GM12878 (cell line): ENCODE measurements at places on chromosomes 6 and 20. TPM values are rescaled to one million over a fixed set of nuclear protein-coding genes. Genes with fewer than 3 reads are reported as not detected.
A peak's percentile ranks its signal among the peaks of the same experiment; 100 is the strongest.

DNA sequence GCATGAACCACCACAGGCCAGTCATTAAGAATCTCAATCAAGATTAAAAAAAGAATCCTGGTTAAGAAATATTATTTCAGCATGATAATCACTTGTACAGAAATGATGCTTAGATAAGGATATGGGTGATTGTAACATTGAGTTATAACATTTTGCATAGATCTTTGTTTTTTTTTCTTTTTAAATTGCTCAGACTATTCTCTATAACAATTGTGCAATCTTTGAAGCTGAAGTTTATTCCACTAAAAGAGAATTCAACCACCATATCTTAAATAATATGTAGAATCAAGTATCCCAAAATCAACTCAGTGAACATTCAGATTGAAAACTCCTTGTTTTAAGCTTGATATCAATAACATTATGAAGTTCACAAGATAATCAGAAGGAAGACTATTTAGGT, 663 bp upstream of the SMIM28 start:
- H3K36me3 ChIP-seq: no peaks in the 10 kb centered on the region
- H3K27me3 ChIP-seq: no peaks in the 10 kb centered on the region; the same call in 1 of the 2 replicates
- H3K4me3 ChIP-seq: no peak overlapping the region
- H3K27ac ChIP-seq: no peak overlapping the region

- peaks cover 14% of the 10 kb centered on the region for H3K4me1 ChIP-seq
- peaks cover 20% of the 10 kb centered on the region for H3K36me3 ChIP-seq
- peak; percentile 73 for DNase-seq
- no peaks in the 10 kb centered on the region for H3K27me3 ChIP-seq
- H3K27ac ChIP-seq: peak within 1 kb of the TSS; percentile 93
Observed at GRCh38 chr6:43053545-43054205, at the start of gene CUL7. Gene CUL7 (minus strand): TSS chr6:43053851. CDS start chr6:43052788, 1,063 bp downstream.

DNA sequence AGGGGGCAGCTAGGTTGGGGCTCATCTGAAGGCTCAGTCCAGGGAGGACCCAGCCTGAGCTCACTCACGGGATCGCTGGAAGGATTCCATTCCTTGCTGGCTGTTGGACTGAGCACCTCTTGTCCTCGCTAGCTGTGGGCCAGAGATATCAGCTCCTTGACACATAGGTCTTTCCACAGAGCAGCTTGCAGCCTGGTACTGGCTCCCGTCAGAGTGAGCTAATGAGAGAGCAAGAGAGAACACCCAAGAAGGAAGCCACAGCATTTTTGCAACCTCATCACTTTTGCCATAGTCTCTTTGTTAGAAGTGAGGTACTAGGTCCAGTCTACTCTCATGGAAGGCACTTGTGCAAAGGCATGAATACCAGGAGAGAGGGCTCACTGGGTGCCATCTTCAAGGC, 179.9 kb downstream of the CDC5L start:
- H3K27me3 ChIP-seq: 0 out of 2 replicates have a peak, but pooled peaks cover 2% of the 10 kb centered on the region
- H3K4me3 ChIP-seq: no peak overlapping the region
- H3K27ac ChIP-seq: no peak overlapping the region

DNA sequence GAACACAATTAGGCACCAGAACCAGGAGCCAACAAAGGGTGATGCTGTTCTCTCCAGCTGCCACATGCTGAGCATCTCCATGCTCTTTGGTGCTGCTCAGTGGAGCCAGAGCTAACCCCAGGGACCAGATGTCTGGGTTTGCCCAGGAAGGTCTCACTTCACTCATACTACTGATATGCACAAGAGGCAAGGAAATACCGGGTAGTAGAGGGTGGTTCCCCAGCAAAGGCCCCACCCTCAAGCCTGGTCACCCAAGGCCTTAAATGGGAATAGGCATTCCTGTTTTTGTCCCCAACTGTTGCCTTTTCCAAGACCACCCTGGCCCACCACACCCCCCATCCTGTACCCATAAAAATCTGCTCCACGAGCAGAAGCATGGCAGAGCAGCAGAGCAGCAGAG, 204.5 kb upstream of the TAB2 start:
- DNase-seq: no peak
- peak overlapping the region; percentile 74 for H3K27ac ChIP-seq
- H3K4me1 ChIP-seq: peaks cover 50% of the 10 kb centered on the region
- H3K27me3 ChIP-seq: no peaks in the 10 kb centered on the region
- no peaks in the 10 kb centered on the region for H3K36me3 ChIP-seq

GRCh38 chr20:62428396-62429295, 1.3 kb upstream of the RBBP8NL start:
- H3K27ac ChIP-seq: no peak overlapping the region
- no peaks in the 10 kb centered on the region for H3K36me3 ChIP-seq
- no peak for DNase-seq

Gene CCM2L
- not detected in 2 replicates for polyA plus RNA-seq

Gene RAET1E
- polyA plus RNA-seq: not detected in 2 replicates

Gene TNXB
- 0.01 and 0.03 TPM in 2 replicates for polyA plus RNA-seq

Gene KIAA1586
- 33.1 and 33.4 TPM in 2 replicates for polyA plus RNA-seq

Gene POPDC3
- polyA plus RNA-seq: not detected in 2 replicates
